ENCODE measurements at places on chromosomes 1 and 21.

DNA sequence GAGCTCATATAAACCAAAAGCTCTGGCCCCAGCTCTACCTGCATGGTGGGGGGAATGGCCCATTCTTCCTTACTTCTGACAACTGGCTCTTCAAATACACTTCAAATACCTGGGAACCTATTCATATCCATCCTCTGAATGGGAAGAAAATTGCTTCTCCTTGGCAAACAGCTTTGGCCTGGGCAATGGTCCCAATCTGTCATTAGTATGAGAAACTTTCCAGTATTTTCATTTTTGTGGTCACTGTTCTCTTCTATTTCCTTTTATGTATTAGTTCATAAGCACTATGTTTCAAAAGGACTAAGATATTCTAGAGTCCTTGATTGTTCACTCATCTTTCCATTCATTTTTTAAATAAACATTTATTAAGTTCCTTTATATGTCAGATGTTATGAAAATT is 5.2 kb upstream of the HSD3B2 start:
- DNase-seq, result no peak

DNA sequence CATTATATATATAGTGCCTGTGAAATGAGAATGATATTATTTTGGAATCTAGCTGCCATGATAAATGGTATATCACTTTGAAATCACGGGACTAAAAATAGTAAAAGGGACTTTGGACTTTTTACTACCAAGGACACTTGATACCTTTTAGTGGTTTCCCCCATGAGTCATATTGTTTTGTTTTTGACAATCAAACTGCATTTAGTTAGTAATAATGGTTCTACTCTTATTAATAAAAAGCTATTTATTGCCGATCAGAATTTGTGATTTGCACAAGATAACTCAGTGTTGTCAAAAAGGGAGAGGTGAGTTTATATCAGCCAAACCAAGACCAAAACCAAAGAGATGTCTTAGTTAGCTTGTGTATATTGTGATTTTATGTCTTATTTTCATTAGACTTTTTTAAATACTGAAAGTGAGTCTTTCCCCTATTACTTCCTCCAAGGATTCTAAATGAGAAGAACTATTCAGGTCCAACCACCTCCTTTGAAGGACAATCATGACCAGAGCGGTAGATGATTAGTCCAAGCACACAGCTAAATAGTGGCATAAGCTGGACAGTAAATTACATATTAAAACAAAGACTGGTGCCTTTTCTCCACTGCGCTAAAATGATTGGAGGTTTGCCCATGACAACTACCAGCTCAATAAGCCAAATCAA is 281.7 kb upstream of the ESRRG start:
- no peak for DNase-seq

DNA sequence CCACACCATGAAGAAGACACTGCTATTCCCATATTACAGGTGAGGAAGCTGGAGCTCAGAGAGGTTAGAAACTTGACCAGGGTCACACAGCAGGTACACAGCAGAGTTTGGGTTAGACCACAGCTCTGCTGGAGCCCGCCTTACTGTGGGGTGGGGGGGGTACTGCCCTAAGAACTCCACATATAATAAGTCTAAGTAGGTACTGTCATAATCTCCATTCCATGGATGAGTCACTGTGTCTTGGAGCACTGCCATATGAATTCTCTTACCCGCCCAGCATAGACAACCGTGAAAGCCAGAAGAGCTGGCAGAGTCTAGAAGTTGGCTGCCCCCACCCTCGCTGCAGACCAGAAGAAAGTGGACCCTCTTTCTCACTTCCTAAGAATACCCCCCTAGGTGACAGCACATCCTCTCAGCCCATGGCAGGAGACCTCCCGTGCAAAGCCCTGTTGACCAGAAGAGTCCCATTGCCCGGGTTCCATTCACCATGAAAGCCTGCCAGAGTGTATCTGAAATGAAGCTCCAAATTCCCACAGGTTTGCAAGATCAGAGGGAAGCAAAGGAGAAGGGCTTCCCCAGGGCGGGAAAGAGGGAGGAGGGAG is 5.2 kb upstream of the PLA2G2D start:
- DNase-seq, result peak; percentile 6

- DNase-seq, result no peak
These were observed 4.2 kb downstream of the TINAGL1 start for GRCh38 chr1:31580513-31580870.

DNA sequence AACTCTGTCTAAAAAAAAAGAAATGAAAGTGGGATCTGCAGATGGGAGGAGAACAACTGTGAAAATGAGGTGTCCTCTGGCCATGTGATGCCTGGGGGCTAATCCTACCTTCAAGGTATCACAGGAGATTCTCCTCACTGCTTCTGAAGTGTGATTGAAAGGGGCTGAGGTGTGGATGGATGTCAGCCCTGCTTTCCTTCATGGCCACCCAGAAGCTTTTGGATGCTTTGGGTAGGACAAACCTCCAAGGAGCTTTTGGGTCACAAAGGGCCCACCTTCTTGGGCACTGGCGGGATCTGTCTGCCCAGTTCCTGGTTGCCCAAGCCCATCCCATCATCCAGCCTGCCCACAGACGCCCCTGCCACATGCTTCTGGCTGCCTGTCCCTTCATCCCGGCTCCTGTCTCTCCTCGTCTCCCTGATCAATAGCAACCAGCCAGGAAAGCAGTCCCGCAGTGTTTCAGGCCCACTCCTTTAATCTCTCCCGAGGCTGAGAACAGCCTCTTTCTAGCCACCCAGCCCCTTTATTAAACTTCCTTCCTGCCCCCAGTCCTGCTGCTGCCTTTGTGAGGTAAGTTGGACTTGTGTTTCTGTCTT is 87.2 kb downstream of the MAN1C1 start:
- no peak for DNase-seq

- DNase-seq, result no peak
These were observed 559.8 kb downstream of the LMO4 start for GRCh38 chr1:87888446-87888845.

Measured in activated CD4-positive, alpha-beta T cell treated with anti-CD3 and anti-CD28 coated beads, Interleukin-2, amount 50 U/mL, for 48 hours (primary cell).